ENCODE measurements at places on chromosomes 6 and 20.

- no peak for DNase-seq
These were observed 349.9 kb downstream of the ZFAND3 start for GRCh38 chr6:38169221-38169976.

DNA sequence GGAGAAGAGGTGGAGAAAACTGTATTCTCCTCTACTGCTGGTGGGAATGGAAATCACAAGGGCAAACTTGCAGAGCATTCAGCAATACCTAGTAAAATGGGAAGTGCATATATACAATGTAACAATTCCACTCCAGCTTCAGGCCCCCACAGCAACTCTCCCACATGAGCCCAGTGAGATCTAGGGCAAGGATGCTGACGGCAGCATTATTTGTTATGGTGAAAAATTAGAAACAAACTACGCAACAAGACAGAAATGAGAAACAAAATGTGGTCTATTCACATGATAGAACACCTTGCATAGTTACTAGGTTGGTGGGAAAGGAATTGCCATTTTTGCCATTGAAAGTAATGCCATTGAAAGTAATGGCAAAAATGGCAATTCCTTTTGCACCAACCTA, 98.9 kb upstream of the SRSF6 start:
- no peak for DNase-seq

GRCh38 chr6:3585320-3585935, 128.6 kb upstream of the SLC22A23 start:
- peak; percentile 2 for DNase-seq

DNA sequence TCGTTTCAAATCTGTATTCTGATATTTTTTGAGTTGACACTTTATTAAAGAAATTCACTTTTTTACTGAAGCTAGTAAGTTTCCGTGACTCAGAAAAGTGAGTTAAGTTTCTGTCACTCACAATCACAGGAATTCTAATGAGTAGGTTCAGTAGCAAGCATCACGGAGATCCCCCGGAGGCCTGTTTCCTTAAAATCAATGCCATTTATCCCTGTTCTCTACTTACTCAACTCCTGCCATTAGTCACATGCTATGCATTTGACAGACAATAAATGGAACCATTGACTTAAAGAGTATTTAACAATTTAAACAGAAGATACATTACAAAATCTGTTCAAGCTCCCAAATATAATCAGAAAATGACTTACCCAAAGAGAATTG, 9.1 kb downstream of the SLC18B1 start:
- DNase-seq, result no peak

DNA sequence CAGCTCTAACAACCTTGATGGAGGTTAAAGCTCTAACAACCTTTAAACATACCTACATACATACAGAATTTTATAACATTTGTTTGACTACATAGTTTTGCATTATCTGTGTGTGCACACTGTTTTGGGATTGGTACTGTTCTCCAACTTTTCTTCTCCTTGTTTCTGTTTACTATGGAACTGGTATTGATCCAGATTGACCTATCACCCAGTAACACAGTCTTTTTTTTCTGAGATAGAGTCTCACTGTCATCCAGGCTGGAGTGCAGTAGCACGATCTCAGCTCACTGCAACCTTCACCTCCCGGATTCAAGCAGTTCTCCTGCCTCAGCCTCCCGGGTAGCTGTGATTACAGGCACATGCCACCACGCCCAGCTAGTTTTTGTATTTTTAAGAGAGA, 16.7 kb upstream of the SUMO4 start:
- no peak for DNase-seq

DNA sequence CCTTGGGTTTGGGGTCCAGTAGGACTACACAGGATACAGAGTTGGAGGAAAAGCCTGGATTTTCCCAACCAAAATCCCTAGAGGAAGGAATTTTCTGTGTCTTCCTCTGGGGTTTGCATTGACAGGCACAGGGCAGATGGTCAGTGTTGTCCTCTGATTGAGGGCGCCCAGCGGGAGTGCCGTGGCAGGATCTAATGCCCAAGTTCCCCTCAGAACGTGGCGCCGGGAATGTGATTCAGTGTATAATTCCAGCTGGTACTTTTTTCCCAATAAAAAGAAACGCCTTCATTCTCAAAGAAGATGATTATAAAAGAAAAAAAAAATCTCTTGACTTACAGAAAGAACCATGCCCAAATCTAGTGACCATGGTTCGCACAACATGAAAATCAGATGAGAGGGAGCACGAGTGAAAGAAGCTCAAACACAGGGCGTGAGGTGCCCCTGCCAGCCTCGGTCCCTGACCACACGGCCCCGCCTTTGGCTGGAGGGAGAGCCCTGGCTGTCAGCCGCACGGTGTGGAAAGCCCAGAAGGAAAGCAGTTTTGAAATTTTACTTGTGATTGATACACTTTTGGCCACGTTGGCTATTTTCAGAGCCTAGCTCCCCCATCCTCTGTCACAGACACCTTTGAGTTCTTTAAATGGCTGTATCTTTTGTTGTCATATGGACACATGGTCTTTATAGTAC, 31.6 kb downstream of the VEGFA start:
- DNase-seq, result no peak

DNA sequence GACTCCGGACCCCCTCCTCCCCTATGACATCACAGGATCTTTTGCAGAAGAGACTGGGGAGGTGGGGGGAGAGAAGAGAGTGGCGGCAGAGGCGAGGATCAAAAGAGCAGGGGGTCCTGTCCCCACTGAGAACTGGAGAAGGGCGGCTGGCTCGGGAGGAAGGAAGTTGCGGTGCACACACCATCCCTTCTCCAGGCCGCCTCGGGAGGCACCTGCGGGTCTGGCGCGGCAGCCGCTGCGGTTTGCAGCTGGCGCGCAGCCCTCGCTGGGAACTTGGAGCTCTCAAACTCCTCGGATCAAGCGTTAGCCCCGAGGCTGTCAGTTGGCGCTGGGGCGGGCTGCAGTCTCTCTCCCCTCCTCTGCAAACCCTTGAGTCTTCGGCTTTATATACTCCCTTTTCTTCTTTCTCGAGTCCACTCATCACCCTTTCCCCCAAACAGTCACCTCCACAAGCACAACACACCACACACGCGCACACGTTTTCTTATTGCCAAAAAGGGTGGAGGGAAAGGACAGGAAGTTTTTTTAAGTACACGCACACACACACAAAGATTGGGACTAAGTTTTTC, 180.7 kb downstream of the TBXT start:
- peak; percentile 5 for DNase-seq

DNA sequence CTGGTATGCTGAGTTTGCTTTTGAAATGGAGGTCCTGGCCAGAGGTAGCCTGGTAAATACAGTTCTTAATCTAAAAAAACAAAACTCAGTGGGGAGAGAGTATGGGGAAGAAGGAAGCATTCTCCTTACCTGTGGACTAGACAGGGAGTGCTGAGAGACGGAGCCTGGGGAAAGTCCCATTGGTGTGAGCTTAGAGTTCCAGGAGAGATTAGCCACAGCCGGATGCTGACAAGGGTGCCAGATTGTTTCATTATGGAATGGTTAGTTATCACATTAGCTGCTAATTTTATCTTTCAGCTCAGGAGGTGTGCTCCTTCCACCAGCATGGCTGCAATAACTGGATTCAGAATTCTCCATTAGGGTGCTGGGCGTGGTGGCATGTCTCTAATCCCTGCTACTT, 75.9 kb downstream of the RREB1 start:
- no peak for DNase-seq

GRCh38 chr6:37285861-37286311, 27.9 kb upstream of the TMEM217 start:
- no peak for DNase-seq

DNA sequence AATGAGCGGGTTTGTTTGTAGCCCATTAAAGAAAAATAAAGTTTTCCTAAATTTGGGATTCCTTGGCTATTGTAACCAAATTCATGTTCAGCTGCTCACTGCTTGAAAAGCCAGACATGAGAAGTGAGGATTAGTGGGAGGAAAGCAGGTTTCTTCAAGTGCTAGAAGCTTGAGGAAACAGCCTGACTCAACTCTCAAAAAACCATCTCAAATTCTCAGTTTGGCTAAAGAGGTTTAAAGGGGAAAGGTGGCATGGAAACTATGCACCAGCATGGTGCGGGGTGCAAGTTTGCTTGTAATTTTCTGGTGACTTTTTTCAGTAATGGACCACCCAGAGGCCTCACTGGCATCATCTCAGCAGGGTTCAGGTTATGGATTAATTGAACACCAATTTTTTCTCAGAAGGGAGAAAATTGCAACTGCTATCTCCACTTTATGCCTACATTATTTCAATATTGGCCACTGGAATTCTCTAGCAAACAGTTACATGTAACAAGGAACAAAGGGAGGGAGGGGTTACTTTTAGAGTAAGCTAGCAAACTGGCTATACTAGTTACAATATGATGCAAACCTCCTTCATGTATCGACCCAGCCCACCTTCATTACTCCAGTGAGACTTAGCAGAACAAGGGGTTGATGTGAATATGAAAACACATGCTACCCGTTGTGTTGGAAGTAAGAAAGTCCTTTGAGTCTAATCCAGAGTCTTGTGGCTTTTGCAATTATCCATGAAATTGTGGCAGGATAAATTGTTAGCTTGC, 85.0 kb upstream of the IFNGR1 start:
- DNase-seq, result no peak

DNA sequence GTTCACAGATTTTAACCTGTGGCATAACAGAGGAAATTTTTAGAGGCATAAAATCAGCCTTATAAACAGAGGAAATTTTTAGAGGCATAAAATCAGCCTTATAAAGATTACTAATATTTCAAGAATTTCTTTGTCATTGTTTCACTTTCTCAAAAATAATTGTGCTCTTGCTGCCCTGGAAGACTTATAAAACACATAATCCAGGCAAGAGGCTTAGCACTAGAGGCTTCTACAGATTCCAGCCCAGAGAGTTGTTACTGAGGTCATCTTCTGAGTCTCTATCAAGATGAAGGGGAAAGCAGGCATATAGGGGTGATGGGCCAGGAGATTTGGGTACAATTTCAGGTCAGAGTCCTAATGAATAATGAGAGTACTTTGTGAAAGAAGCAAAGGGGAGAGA, 85.7 kb downstream of the RFPL4B start:
- no peak for DNase-seq

GRCh38 chr6:107221519-107221918, 106.2 kb upstream of the BEND3 start:
- DNase-seq, result no peak

GRCh38 chr6:116205281-116205680, 48.6 kb downstream of the TSPYL4 start:
- DNase-seq, result no peak

- no peak for DNase-seq
These were observed 124.5 kb upstream of the TENT5A start for GRCh38 chr6:81876971-81877370.

DNA sequence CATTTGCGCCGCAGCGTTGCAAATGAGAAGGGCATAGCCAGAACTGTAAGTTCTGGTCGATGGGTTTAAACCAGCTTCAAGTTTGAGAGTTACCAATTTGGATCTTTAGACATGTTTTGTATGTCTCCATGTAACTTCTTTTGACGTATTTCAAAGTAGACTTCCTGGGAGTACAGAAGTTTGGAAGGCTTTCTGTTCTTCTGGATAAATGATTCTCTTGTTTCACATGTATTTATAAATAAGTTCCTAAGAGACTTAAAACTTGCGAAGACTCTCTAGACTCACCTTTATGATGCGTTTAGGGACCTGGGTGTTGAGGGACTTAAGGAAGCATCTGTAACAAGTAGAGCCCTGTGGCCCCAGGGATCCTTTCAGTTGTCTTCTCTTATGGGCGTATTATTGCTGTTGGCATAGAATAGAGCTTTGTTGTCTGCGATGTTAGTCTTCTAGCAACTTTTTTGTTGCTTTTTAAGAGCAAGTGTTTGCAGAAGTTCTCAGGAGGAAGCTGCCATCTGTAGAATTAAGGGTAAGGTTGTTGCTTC, 1.3 kb downstream of the CDYL start:
- DNase-seq, result peak; percentile 60

DNA sequence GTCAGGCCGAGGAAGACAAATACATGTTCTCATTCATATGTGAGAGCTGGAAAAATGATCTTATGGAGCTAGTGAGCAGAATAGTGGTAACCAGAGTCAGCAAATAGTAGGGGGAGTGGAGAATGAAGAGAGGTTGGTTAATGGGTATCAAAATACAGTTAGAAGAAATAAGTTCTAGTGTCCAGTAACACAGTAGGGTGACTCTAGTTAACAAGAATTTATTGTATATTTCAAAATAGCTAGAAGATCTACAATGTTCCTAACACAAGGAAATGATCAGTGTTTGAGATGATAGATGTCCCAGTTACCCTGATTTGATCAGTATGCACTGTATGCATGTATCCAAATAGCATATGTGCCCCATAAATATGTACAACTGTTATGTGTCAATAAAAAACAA, 128.4 kb downstream of the BCKDHB start:
- no peak for DNase-seq

- no peak for DNase-seq
These were observed 34.6 kb upstream of the NKX2-2 start for GRCh38 chr20:21548390-21549035.

DNA sequence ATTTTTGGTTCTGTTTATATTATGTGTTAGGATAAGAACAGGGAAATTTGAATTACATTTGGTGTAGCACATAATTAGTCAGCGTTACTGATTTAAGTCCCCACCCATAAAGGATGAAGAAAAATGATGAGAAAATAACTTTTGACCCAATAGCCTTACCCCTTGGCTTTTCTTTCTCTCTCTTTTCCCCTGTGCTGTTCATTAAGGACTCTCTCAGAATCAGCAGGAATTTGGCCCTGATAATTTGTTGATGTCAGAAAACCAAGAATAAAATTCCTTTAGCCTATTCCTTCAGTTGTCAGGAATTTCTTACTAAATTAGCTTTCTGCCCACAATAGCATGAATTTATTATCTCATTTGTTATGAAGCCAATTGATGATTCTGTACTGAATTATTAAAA, 18.5 kb downstream of the PLCB1 start:
- peak; percentile 22 for DNase-seq

- DNase-seq, result no peak
These were observed 18.5 kb downstream of the SLC22A2 start for GRCh38 chr6:160239929-160240690.

GRCh38 chr20:34559311-34560140, 1.0 kb downstream of the MAP1LC3A start:
- no peak for DNase-seq

GRCh38 chr6:128491610-128492206, 28.7 kb downstream of the PTPRK start:
- DNase-seq, result peak; percentile 25

- DNase-seq, result peak; percentile 74
These were observed 450.3 kb upstream of the MAN1A1 start for GRCh38 chr6:119799596-119800509.

GRCh38 chr6:112253841-112254816, at the start of gene LAMA4:
LAMA4 (minus strand) TSS chr6:112254567; CDS start chr6:112254150, 417 bp downstream.
- DNase-seq, result peak; percentile 70

- DNase-seq, result no peak
These were observed 10.9 kb upstream of the NCOA3 start for GRCh38 chr20:47490795-47491194.

- DNase-seq, result no peak
These were observed 508.9 kb upstream of the SOX4 start for GRCh38 chr6:21084656-21085055.

- DNase-seq, result no peak
These were observed 52.9 kb upstream of the GPR31 start for GRCh38 chr6:167210375-167211294.

DNA sequence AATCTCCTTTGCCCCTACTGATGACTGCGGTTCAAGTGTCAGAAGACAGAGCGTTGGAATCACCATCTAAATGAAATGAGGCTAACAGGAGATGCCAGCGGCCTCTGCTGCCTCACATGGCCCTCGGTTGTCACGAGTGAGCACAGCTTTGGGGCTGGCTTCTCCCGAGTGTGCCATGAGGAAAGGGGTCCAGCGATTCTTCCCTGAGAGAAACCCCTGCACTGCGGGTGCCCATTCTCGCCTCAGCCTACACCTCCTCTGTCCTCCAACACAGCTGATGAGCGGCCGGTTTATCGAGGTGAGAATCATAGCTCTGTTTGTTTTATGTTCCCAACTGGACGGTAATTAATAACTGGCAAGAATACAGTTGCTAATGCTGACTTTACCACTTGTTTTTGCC, 144.7 kb upstream of the RPS6KA2 start:
- no peak for DNase-seq

Data from skin of body (tissue), 3 donors.